ENCODE measurements at places on chromosomes 3 and 15.
A peak's percentile ranks its signal among the peaks of the same experiment; 100 is the strongest.

DNA sequence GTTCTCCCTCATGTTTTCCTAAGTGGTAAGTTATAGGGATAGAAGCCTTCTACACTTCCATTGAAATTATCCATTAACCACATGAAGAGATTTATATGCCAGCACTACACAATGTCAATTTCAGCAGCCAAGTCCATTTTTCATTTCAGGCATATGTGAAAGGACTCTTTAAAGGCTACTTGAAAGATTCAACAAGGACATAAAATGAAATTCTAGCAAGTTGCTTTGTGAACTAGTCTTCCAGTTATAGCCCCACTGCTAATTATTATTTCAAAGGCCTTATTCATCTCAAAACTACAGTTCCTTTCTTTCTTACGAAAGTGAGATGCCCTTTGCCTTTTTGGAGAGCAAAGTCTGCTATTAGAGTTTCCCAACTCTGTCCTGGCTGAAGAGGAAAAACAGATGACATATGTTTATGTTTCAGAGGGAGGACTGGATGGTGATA is 66.0 kb upstream of the SLC2A2 start:
- DNase-seq = no peak

- DNase-seq = no peak
Measured at GRCh38 chr3:7371693-7372572, 511.0 kb downstream of the GRM7 start.

- DNase-seq = no peak
Measured at GRCh38 chr15:52076889-52077781, 35.4 kb downstream of the BCL2L10 start.

DNA sequence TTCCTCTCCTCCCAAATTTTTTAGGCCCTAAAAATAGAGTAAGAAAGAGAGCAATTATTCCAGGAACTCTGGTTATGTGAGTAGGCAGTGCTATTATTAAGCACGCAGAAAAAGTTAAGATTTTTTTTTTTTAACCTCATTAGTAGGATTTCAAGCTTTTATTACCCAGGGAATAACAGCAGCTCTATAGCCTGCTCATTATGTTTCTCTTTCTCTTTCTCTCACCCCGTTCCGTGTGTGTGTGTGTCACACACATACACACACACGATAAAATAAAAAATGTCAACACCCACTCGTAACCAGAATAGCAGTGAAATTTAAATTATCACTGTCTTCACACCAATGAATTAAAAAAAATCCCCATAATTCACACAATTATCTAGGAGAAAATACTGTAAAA is 30.3 kb downstream of the GADL1 start:
- no peak for DNase-seq

DNA sequence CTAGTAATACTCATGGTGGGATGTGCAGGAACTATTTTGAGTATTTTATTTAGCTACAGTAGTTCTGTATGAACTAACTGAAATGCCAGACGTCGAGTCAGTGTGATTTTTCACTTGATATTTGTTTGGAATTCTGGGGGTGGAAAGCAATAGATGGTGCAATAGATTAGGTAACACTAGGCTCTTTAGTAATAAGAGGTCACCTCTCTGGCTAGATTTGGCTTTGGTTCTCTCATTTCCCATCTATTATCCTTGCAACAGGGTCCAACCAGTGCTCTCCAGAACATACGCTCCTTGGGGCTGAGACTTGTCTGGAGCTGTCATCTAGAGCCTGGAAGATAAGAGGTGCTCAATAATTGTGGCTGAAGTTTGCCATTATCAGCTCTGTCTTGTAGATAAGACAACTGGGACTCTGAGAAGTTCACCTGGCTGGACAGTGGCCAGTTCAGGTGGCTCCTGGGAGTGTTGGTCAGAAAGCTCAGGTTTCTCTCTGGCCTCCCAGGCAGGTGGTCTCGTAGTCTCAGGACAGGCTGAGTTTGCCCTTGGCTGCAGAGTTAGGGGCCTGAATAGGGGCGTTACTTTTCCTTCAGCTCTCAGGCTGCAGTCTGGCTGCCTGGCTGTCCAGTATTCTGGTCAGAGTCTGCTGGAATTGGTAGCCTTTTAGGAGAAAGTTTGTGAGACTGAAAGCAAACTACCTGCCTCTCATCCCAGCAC is 277.5 kb upstream of the RGMA start:
- DNase-seq = no peak

DNA sequence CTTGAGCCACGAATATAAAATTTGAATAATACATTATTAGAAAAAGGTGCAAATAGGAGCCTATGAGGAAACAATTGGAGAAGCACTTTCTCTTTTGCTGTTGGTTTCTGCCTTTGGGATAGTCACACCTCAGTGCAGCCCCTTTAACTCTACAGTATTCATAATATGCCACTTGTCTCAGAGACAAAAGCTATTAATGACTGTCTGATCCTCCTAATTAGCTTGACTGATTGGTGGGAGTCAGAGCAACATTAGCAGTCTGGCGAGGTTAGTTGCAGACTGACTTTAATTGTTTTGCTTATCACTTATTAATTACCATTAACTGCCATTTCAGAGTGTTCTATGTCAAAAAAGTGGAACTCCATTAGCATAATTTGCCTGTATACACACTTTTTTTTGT is 225.0 kb upstream of the ARHGEF26 start:
- no peak for DNase-seq

DNA sequence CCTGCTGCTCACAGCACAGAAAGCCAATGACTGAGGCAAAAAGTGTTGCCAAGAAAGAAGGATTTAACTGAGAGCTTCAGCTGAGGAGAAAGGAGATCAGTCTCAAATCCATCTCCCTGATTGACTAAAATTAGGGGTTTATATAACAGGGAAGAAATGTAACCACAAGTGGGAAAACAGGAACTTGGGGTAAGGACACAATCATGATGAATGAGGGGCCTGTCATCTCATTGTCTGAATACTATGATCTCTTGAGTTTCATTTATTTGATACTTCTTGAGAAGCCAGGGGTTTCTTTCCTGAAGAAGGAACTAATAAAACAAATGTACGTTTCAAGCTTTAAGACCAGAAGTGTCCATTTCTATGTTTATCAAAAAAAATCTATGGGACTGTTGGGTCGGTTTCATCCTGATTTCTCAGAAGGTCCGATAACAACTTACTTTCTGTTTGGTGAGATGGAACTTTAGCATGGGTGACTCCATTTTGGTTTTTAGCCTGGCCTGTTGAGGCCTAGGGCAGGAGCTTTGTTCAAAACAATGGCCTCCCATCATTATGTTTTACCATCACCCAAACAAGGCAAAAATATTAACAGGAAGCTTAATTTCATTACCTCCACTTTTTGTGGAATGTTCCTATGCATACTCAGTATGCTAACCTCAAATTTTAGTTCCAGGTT is 76.6 kb upstream of the PIAS1 start:
- DNase-seq = no peak

GRCh38 chr15:68341760-68342725 is 64.5 kb downstream of the FEM1B start:
- DNase-seq = no peak

GRCh38 chr15:44882499-44882968 is 74.0 kb upstream of the TERB2 start:
- peak; percentile 43 for DNase-seq

DNA sequence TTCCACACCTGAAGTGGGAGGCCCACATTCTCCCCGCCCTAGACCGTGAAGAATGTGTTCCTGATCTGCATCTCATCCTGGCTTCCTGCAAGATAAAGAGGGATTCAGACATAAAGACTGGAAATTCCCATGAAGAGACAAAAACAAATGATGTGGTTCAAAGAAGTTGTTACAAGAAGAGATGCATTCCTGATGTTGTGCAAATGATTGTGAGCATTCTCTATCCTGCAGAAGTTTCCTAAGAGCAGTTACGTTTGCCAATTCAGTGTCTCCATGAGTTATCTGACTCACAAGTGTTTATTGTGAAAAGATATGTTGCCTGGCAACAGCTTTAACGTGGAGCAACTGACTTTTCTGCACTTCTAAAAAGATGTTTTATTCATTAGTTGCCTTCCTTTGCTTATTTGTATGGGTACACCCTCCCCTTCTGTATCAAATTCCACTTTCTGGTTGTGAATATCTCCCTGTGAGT is 107.8 kb downstream of the ZIC4 start:
- DNase-seq = no peak

DNA sequence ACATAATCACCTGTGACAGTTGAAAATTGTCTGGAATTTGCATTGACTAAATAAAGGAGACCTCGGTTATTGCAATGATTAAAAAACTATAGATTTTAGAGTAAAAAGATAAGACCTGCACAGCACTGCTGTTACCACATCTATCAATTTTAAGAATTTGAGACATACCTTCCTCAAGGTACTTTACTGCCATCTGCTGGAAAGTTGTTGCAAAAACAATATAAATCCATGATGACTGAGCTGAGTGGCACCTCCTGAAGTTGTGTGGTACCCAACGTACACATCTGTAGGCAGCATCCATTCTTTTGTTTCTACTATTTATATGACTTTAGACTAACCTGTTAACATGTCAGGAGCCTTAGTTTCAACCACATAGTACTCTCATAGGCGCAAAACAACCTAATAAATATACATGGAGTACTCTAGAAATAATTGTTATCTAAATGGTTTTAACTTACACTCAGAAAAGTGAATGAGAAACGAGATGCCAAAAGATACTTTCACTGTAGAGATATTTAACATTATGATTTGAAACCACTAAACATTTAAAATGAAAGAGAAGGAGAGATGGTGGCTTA is 106.7 kb downstream of the GHSR start:
- DNase-seq = peak; percentile 51

DNA sequence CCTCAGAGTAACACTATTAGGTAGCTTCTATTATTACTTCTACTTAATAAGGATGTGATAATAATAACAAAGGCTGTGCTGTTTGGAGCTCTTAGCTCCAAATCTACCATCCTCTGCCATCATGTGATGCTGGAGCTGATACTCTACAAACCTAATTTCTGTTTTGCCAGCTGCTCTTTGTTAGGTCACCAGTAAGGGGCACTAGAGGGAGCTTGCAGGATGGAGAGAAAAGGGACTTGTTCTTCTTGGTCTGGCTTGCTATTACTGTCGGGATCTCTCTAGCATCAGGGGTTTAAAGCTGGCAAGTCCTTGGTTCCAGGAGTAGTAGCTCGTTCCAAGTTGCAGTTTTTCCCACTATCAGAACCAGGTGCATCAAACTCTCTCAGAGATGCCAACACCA is 194.9 kb upstream of the KBTBD8 start:
- DNase-seq = no peak

- peak; percentile 92 for DNase-seq
Measured at GRCh38 chr3:122793568-122794416, at the start of gene HSPBAP1. Gene HSPBAP1 (minus strand): TSS chr3:122793831. CDS start chr3:122793680, 151 bp downstream.

- DNase-seq = no peak
Measured at GRCh38 chr3:170081079-170081741, 43.4 kb downstream of the GPR160 start.

DNA sequence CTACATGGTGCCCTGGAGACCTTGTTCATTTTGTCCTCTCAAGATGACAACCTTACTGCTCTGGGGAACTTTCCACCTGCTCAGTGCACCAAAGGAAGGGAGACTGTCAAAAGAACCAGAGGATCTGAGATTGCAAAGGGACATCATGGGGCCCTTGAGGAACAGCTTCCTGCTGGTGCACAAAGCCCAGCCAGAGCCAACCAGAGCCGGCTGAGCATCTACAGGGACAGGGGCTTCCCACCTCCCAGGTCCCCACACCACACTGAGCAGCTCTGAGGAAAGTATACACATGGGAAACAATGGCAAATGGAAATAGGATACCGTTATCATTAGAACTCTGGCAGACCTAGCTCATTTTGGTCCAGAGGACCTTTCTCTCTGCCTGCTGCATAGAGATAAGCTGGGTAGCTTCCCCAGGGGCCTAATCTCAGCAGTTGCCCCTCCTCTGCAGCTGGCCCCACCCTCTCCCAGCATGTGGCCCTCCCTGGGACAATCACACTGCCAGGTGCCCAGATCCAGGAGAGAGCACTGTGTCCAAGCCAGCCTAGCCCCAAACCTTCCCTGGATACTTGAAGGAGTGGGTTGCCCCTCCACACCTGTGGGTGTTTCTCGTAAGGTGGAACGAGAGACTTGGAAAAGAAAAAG is 123.4 kb upstream of the PRR20G start:
- no peak for DNase-seq

DNA sequence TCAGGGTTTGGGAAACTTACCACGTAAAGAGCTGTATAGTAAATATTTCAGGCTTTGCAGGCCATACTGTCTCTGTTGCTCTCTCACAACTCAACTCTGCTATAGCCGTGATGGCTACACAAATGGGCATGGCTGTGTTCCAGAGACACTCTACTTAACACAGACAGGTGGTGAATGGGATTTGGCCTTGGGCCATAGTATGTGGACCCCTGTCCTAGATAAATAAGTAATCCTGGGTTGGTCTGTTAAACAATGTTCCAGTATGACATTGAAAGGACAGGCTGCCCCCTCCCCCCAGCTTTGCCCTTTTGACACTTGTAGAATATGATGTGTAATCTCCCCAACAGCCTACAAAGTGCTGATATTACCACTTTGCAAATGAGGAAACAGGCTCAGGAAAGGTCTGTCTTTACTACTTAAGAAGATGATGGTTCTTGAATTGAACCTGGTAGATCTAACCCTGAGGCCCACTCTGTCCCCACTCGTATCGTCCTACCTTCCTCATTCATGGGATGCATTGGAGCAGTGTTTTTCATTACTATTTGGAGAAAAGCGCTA is 38.4 kb downstream of the SLCO3A1 start:
- DNase-seq = no peak

DNA sequence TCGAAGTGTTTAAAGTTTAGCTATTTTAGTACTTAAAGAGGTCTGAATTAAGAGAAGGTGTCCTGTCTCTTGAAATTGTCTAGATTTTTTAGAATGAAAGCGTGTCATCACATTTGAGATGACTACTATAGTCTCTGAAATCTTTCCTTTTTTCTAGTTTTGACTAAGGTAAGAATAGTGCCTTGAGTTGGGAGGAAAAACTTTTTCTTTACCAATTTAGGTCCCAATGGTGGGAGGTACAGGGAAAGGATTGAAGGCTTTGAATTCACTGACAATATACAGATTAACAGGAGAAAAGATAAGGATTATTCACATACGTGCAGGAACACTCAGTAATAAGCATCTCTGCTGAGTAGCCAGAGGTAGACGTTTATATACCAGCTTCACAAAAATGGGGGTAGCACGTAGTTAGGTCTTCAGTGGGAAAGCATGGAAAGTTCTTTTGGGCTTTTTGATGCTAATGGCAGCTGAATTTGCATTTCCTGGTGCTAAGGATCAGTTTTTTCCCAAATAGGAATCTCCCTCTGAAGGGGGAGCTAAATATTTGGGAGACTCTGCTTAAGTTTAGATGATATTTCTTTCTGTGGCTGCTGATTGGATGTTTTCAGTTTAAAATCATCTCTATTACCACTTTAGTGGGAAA is 88.1 kb downstream of the VPS8 start:
- DNase-seq = no peak

GRCh38 chr3:99970198-99970597 is 144.1 kb downstream of the FILIP1L start:
- DNase-seq = peak; percentile 32

DNA sequence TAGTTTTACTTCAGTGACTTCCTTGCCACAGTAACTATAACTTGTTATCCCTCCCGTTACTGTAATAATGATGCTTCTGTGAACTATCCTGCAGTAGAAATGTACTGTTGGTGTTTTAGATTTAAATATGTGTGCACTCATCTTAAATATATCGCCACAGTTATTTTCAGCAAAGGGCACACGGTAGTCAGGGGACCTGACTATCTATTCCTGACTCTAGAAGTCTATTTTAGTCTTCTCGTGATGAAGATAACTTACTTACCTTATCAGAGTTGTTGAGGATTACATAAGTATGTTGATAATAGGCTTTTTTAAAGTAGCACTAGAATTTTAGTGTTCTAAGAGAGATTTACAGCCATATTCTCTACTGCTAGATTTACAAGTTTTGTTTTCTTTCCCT is 65.3 kb downstream of the ECT2 start:
- no peak for DNase-seq

- peak; percentile 66 for DNase-seq
Measured at GRCh38 chr3:38054499-38055001, 15.5 kb downstream of the DLEC1 start.

Data from GM13977 (cell line).